ENCODE measurements at places on chromosomes 4 and X.
A peak's percentile ranks its signal among the peaks of the same experiment; 100 is the strongest.

GRCh38 chr4:39469429-39470077 is 10.7 kb downstream of the LIAS start:
- peak; percentile 20 for DNase-seq

GRCh38 chrX:2576793-2577192 is 76.0 kb upstream of the DHRSX start:
- no peak for DNase-seq

DNA sequence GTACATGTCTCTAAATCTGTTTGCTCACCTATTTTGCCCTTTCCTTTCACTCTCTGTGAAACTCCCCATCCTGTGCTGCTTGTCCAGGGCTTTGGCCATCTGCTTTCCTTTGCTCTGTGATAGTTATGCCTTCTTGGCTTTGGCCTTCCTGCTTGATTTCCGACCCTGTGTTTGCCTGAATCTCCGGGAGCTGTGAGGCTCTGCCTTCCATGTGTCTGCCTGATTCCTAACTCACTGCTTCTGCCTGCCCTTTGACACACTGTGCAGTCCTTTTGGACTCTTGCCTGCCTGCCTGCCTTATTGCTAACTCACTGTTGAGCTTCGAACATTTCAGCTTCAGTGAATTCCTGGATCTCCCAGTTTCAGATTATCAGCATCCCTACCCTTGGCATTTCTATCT is 143.1 kb downstream of the C4orf33 start:
- no peak for DNase-seq

DNA sequence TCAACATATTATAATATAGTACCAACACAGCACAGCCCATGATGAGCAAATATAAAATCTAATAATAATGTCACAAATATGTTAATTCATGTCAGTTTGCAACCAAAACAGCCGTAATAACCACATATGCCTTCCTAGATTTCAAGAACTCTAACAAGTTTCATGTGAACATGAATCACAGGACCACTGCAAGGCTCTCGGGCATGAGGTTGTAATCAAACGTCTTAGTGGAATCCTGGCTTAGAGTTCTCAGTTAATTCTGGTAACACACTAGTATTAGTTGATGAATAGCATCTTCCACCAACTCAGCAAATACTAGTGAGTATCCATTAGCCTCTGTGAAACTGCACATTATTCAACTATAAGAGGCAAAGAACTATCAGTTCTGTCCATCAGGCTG is 379.3 kb upstream of the TENM3 start:
- DNase-seq = no peak

GRCh38 chr4:74092957-74093356 is 6.0 kb downstream of the CXCL2 start:
- no peak for DNase-seq

GRCh38 chrX:124211312-124211942 is 121.0 kb upstream of the TEX13D start:
- peak; percentile 26 for DNase-seq

- DNase-seq = no peak
These were observed 139.3 kb downstream of the MID1IP1 start for GRCh38 chrX:38940547-38940946.

GRCh38 chrX:115322375-115322774 is 32.9 kb downstream of the LUZP4 start:
- no peak for DNase-seq

DNA sequence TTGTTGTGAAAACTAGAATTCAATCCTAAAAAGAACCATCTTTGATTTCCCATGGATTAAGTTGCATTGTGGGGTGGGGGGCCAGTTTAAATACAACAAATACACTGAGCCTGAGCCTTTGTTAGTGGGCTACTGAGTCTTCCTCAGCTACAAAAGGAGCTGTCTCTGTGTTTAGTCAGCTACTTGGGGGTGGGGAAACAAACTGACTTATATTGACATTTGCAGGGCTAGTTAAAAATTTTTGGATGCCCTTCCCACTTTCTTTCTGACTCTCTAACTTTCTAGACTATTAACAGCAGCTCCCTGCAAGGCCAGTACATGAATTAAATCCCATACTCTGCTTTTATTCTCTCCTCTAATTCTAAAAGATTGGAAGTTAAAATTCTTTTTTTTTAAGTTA is 32.5 kb upstream of the FHDC1 start:
- DNase-seq = no peak

GRCh38 chrX:119292445-119292844 is 56.4 kb downstream of the PGRMC1 start:
- no peak for DNase-seq

- no peak for DNase-seq
These were observed 4.5 kb upstream of the PPP2R2C start for GRCh38 chr4:6476893-6477292.

- DNase-seq = no peak
These were observed 75.9 kb downstream of the QRFPR start for GRCh38 chr4:121304893-121305292.

DNA sequence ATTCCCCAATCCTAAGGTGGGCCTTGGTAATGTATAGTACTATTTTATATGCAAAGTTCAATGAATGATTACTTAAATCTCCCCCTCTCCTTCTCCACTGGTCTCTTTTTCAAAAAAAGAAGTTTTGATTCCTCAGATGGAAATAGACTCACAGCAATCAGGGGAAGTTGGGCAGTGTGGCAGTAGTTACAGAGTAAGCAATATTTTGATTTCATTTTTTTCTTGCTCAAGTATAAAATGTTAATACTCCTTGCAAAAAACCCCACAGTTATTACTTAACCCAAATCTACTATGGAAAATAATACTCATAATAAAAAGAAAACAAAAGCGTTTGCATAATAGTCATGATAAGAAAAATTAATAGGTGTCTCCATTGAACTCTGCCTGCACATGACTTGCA is 56.9 kb upstream of the CXCL8 start:
- DNase-seq = no peak

- no peak for DNase-seq
These were observed 391.8 kb upstream of the MAGEB16 start for GRCh38 chrX:35406386-35406785.

DNA sequence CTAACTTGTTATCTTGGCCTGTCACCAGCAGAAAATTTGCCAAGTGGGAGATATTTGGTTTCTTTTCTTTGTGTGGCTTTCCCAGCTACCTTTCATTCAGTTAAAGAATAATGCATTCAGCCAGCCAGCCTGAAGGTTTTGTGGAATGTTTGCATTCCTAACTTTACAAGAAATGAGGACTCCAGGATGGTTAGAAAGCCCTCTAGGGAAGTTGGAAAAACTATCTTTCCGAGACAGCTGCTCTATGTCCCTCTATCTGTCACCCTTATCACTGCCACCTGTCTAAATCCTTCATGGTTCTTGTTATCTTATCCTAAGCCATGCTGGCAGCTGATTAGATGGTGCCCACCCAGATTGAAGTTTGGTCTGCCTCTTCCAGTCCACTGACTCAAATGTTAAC is 384.2 kb downstream of the SH3BGRL start:
- DNase-seq = no peak

- no peak for DNase-seq
These were observed 26.7 kb downstream of the BCLAF3 start for GRCh38 chrX:19964017-19964710.

DNA sequence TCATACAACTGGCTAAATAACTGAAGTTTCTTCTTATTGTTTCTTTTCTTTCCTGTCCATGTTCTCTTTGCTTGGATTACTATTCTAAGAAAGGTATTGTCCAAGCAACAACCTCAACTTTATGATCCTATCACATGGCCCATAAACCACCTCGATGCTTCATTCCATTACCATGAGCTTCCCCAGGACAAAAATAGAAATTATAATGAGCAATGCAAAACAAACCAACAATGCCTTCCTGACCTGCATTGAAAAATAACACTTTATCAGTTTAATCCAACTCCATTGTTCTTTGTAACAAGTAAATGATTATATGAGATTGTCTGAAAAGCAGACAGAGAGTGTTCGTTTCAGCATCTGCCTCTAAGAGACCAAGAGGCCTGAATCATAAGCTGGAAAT is 148.8 kb downstream of the HS6ST2 start:
- no peak for DNase-seq

GRCh38 chr4:2900741-2901140 is 57.1 kb downstream of the ADD1 start:
- no peak for DNase-seq

DNA sequence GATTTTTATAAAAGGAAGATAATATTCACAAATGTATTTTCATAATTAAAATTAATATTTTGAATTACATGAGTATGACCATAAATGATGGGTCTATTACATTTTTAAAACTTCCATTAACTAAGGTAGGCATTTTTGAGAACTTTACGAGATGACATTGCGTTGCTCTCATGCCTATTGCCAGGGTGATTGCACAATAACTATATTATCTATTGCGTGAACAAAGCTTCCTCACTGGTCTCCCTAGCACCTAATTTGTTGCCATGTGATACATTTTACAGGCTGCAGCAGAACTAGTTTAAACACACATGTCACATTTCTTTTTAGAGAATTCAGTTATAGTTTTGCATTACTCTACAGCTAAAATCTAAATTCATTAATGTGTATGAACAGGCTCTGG is 289.7 kb upstream of the GRID2 start:
- no peak for DNase-seq

DNA sequence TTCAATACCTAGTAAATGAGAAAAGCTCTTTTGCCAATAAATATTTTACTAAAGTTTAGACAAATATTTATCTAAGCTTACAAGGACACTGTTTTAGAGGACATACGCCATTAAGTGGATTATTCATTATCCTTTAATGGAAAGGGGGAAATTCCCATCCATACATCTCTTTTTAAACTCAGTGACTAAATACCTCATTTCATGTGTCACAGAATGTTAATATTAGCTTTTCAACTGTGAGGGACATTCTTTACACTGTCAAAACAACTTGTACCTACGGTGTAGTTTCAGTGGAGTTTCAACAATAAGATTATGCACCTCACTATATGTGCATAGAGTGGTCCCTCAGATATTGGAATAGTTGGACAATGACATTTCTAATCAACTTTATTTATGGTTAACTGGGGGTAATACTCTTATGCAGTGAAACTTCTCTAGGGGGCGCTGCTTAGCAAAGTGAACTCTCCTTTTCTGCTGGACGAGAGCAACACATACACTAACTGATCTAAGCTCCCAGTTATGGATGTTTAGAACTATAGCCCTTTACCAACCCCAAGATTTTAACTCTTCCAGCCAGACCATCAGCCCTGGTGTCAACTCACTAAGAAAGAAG is 9.7 kb downstream of the HS6ST2 start:
- peak; percentile 7 for DNase-seq

DNA sequence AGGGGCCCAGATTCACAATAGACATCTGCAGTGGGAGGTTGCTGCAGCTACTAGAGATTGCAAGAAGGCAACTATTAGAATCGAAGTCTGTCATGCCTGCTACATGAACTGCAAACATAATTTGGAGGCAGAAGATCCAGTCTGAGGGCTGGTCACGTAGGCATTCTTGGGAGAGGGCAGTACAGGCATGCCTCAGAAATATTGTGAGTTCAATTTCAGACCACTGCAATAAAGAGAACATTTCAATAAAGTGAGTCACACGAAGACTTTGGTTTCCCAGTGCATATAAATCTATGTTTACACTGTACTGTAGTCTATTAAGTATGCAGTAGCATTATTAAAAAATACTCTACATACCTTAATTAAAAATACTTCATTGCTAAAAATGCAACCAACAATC is 585.8 kb upstream of the FAT1 start:
- DNase-seq = no peak

DNA sequence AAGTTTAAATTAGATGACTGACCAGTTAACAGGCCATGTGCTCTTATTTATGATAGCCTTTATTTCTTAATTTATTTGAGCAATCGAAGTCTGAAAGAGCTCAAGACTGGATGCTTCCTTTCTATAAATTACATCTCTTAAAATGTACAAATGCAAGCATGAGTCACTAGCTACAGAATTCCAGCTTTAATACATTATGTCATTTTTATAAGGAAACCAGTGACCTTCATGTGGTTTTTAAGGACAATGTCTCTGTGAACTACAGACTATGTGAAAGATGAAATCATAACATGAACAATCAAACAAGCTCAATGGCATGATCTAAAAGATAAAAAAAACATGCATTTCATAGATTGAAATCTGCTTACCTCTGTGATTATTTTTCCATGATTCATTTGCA is 15.4 kb downstream of the HTR2C start:
- no peak for DNase-seq

GRCh38 chrX:65502618-65503017 is 32.0 kb downstream of the LAS1L start:
- no peak for DNase-seq

- no peak for DNase-seq
These were observed 226.8 kb downstream of the CAMK2D start for GRCh38 chr4:113534711-113535110.

DNA sequence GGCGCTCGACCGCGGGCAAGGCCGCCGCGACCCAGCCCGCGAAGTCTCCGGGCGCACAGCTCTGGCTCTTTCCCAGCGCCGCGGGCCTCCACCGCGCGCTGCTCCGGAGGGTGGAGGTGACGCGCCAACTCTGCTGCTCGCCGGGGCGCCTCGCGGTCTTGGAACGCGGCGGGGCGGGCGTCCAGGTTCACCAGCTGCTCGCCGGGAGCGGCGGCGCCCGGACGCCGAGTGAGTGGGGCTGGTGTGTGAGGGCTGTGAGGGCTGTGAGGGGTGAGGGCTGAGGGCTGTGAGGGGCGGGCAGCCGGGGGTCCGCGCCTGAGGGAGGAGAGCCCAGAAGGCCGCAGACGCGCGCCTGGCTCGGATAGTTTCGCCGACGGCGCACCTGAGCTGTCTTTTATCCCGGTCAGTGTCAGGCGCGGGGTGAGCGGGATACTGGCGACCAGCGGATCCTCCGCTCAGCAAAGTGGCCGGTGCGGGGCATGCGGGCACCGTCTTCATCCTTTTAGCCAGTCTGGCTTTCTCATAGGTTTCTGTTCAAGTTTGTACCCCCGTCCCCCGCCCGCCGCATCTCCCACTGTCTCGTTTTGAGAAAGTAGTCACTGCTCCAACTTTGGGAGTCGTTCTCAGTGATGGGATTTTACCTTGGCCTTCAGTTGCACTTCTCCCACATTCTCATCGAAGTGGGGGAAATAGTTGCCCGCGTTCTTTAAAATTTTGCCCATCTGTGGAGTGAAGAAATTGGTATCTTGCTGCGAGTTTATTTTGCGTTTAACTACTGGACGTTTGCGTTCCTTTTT is 586 bp downstream of the HERC5 start:
- peak; percentile 34 for DNase-seq

DNA sequence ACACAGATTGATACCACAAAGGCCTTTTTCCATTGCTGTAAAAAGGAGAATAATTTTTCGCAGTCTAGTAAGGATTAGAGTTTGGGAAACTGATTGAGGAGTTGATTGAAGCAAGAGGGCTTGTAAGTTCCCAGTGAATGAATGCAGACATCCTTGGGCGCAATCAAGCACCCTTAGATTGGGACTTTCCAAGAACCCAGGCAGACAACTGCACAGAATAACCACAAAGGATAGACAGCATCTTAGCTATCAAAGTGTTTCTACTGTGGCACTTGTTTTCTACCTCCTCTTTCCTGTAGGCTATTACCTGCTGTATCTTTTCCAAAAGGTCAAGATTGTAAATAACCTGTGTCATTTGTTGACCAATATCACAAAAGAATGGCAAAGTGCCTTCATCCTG is 2.6 kb downstream of the COX18 start:
- no peak for DNase-seq
